ENCODE measurements at places on chromosomes 11 and 22.

GRCh38 chr11:123429336-123429735, 733 bp upstream of the GRAMD1B start:
- DNase-seq = no peak

GRCh38 chr11:122879785-122880184, 2.8 kb upstream of the JHY start:
- DNase-seq = no peak

- no peak for DNase-seq
Measured at GRCh38 chr22:23180893-23181720, 798 bp downstream of the BCR start.

GRCh38 chr22:48737461-48738203, 1090.0 kb downstream of the BRD1 start:
- no peak for DNase-seq

DNA sequence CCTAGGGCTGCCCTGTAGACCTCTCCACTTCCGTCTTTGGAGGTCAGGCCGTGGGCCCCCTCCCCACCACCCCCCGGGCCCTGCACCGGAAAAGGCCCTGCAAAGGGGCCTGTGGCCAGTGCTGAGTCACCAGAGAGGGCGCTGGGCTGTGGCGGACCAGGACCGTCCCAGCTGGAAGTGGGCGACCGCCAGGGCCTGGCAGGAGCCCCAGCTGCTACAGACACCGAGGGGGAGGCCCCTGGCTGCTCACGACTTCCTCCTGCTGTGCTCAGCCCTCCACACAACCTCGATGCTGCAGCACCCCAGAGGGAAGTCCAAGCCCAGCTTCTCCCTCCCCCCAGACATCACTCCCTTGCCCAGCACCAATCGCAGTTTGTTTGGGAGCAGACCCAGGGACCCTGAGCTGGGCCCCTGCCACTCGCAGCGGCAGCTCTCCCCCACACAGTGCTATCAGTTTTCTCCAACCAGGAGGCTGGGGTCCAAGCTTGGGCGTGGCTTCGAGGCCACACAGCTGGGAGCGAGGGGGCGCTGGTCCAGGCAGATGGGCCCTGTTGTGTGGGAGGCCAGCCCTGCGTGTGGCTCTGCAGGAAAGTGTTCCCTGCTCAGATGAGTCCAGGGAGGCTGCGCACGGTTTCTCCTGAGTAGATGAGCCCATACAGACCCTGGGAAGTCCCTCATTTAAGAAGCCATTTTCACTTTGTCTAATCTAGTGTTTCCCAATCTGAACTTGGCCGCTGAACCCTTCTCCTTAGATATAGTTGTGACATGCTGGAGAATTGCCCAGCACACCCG, 5.6 kb upstream of the SH3BP1 start:
- no peak for DNase-seq

DNA sequence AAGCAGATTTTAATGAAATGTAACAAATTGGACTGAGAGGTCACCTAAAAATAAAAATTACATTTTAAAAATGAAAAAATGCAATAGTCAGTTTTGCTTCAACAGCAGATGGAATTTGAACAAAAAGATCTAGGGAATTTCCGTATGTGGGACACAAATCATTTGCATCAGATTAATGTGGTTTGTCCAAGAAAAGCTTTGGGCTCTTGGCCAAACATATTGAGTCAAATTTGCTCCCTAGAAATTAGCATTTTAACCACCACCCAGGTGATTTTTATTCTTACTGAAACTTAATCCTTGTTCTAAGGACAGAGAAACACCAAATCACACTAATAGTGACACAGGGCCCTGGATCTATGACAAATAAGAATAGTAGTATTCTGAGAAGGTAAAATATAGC, 1477.8 kb downstream of the FAM181B start:
- DNase-seq = no peak

- no peak for DNase-seq
Measured at GRCh38 chr11:1761857-1762536, 1.7 kb downstream of the CTSD start.

GRCh38 chr22:35674335-35674734, 26.1 kb downstream of the APOL6 start:
- no peak for DNase-seq

GRCh38 chr11:130636722-130637464, 188.4 kb downstream of the ADAMTS15 start:
- DNase-seq = no peak

DNA sequence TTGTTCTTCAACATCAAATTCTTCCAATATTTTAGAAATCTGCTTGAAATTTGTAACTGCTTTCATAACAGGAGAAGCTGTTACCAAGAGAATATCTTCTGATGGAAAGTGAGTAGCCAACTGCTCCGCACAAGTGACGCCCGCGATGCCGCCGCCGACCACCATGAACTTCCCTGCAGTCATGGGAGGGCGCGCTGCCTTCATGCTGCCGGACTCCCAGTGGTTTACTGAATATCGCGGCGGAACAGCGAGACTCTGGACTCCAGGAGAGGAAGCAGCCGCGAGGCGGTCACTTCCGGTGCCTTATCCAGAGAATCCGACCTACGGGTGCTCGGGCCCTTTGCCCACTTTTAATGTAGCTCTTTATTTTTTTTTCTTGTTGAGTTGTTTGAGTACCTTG, 190.6 kb downstream of the GUCY1A2 start:
- no peak for DNase-seq

- no peak for DNase-seq
Measured at GRCh38 chr22:30325065-30325720, 1.5 kb downstream of the TBC1D10A start.

DNA sequence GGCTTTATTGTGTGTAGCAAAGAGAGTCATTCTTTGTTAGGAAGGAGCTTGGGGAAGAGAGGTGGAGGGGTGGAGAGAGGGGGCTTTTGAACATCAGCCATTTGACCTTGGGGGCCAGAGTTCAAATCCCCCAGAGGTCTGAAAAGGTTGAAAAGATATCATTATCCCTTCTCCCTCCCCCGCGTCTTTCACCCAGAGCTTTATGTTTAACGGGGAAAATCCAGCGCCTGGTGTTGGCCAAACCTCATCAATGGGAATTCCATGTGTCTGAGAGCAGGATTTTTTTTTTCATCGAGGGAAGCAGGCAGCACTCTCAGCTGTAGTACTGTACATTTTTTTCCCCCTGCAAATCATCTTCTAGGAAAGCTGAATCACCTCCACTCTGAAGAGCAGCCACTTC, 122.4 kb upstream of the HSD17B12 start:
- DNase-seq = no peak

- no peak for DNase-seq
Measured at GRCh38 chr11:35951680-35952079, 7.8 kb downstream of the LDLRAD3 start.

DNA sequence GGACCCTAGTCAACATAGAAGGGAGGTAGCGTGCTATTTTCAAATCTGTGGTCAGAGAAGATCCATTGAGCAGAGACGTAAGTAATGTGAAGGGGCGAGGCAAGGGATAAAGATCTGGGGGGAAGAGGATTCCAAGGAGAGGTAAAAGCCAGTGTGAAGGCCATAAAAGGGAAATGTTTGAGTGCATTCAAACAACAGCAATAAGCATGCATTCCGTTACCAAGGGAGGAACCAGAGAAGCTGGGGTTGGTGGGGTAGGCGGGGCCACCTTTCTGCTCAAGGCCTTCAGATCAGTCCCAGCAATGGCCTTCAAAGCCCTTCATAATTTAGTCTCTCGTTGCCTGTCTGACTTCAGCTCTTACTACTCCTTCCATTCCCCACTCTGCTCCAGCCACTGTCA, 18.4 kb upstream of the SMPD1 start:
- DNase-seq = no peak

- DNase-seq = no peak
Measured at GRCh38 chr11:106091480-106092123, 14.1 kb downstream of the AASDHPPT start.

DNA sequence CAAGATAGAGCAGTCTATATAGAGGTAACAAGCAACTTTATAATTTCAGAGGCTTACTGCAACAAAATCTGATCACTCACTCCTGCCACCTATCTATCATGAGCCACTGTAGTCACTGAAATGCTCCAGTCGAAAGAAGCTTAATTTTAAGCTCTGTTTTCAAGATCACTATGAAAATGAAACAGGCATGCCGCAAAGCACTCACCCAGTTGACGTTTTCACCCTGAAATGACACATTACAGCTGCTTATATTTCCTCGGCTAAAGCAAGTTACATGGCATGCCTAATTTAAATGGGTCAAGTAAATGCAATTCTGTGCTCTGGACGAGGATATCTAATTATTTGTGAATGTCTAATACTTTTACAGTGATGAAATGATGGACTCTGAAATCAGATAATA, 616.3 kb downstream of the FAM181B start:
- DNase-seq = no peak

GRCh38 chr11:105802390-105802789, 192.5 kb downstream of the GRIA4 start:
- no peak for DNase-seq

GRCh38 chr11:78081583-78081982, 1.9 kb upstream of the NDUFC2 start:
- DNase-seq = no peak

DNA sequence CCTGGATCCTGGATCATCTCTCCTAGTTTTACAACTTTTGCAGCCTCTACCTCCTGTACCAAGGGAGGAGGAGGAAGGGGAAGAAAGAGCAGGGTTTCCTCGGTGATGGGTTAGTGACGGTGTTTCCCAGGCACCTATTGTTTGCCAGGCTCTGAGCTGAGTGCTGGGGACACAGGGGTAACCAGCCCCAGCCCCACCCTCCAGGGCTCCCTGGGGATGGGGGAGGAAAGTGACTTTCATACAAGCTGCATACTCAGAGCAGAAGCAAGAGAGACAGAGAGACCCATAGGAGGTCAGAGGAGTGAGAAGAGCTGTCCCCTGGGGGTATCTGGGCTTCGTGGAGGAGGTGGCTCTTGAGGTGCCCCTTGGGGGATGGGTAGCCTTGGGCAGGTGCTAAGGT, 89.4 kb upstream of the THY1 start:
- no peak for DNase-seq

- no peak for DNase-seq
Measured at GRCh38 chr11:15541079-15541478, 426.4 kb downstream of the INSC start.

- no peak for DNase-seq
Measured at GRCh38 chr11:118319337-118319707, 14.8 kb downstream of the CD3E start.

- DNase-seq = no peak
Measured at GRCh38 chr11:129278586-129279319, 86.6 kb upstream of the ARHGAP32 start.

DNA sequence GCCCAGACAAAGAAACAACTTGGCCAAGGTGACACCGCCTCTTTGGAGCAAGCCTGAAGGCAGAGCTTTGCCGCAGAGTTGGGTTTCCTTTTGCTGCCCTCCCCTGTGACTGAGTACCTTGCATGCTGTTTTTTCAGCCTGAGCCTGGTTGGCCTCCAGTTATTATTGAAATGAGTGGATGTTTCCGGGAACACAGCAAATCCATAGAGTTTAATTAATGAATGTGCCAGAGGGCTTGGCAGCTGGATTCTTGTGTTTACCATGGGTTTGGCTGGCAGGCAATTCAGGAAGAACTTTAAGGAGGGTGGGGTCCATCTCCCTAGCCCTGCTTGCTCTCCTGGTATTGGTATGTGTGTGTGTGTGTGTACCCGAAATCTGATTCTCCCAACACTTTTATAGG, 65.6 kb upstream of the CRYBB3 start:
- no peak for DNase-seq

- DNase-seq = no peak
Measured at GRCh38 chr11:34650528-34650927, 29.6 kb downstream of the EHF start.

GRCh38 chr11:27363576-27364117, 632 bp upstream of the CCDC34 start:
- DNase-seq = no peak

DNA sequence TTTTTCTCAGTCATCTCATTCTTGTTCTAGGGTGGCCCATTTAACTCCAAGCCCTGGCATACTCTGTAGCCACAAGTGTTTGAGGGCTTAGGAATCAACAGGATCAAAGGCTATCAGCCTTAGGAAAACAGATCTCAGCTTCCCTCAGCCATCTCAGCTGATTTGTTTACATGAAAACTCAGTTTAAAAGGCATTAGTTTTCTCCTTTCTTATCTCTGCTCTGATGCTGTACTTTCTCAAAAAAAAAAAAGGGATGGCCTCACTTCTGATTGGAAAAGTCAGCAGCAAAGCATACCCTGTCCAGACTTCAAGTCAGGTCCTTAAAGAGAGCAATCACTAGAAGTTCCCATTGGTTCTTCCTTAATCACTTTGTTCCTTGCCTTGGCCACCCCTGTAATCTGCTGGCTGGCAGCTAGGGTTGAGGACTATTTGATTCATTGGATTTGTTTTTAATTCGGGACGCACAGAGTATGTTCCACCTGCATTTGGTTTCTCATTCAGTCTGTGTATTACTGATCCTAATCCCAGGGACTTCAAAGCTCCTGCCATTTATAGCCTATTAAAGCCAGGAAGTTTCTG, 102.8 kb downstream of the EXT2 start:
- no peak for DNase-seq

GRCh38 chr11:108220721-108221336, 1.6 kb downstream of the NPAT start:
- DNase-seq = peak; percentile 25

DNA sequence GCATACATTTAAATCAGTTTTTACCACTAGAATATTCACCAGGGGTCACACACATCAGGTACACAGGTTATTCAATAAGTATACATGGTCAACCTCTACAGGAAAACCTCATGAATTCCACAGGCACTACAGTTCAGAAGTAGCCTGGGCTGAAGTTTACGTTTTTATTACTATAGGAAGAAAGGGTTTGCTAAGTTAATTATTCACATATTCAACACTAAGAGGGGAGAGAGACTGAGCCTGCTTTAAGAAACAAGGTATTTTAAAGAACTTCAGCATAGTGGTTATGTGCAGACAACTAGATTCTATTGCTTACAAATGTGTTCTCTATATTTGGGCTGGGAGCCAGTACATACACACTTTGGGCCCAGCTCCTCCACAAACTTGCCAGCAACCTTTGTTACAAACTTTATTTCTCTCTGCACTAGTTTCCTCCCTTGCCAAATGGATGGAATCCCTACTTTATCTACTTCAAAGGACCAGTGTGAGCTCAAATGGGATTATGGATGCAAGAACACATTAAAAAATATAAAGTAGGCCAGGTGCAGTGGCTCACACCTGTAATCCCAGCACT, 31.9 kb downstream of the IL18BP start:
- no peak for DNase-seq

DNA sequence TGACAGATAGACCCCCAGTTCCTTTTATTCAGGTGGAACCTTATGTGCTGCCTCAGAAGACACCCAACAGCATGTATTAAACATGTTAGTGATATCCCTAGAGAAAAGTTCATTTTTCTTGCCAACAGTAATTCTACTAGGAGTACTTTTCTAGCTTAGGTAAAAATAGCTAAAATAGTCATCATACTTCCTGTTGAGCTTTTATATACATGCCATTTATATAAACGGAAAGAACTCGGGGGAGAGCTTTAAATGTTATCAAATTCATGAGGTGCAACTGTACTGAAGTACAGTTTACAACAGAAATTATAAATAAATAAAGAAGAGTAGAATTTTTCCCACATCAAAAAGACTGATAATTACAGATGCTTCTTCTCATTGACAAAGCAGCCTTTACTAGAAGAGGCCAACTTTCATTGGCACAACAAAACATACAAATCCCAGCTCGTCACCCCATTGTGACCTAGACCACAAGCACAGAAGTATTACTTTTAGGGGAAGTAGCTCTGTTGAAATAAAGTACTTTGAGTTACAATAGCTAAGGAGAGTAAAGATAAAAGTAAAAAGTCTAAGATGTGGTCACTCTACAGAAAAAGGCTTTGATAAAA, 59.1 kb upstream of the POU2AF2 start:
- DNase-seq = no peak

GRCh38 chr22:46846150-46846831, 83.8 kb downstream of the TBC1D22A start:
- DNase-seq = no peak

GRCh38 chr22:39991159-39991860, 3.4 kb upstream of the FAM83F start:
- DNase-seq = no peak

Data from hematopoietic multipotent progenitor cell treated with erythropoietin and hydrocortisone succinate and interleukin-3 and kit ligand, for 15 days (in vitro differentiated cells).